ENCODE measurements at places on chromosomes 1 and 21.
A peak's percentile ranks its signal among the peaks of the same experiment; 100 is the strongest.

DNA sequence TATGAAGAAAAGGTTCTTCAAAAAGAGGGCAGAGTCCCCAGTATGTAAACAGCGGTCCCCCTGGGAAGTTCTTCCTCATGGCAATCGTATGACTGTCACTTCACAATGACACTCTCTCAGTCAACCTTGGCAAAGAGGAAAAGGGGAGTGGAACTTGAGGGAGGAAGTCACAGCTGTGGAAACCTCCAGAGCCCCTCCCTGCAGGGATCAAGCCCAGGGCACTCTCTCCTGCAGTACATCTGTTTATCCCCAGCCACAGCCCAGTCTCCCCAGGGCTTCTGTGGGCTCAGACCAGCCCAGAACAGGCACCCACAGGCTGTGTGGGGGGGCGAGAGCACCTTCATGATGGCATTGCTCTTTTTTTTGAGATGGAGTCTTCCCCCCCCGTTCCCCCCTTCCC, 2.0 kb downstream of the ATP13A2 start:
- no peak for DNase-seq

DNA sequence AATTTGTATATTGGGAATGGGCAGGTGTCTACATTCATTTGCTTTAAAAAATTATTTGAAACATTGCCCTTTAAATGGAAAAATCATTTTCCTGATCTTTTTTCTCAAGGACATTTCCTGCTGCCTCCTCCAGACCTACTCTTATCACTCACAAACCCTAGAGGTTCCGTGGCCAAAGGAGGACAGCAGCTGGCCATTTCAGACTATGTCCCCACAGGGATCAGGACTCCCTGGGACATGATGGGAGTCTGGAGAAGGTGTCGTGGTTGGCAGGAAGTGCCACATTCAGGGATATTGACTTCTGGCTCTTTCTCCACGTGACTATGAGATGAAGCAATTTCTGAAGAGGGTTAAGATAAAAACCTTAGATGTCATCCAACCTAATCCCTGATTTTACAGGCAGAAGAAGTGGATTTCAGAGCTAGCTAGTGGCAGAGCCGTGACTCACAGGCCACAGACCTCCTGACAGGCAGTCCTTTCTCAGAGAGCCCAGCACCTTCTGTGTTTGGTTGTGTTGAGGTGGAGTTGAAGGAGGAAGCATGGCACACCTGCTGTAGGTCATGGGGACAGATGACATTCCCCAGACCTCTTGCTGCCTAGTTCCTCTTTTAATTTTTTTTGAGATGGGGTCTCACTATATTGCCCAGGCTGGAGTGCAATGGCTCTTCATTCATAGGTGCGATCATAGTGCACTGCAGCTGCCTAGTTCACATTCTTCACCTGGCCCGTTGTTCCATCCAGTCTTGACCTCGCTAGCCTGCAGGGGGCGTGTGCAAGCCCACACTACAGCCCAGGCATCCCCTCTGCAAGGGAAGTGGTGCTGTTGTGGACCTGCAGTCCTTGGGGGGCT, 25.5 kb upstream of the IL10 start:
- DNase-seq, result no peak

GRCh38 chr1:115035652-115036051, 6.0 kb downstream of the TSHB start:
- no peak for DNase-seq

- no peak for DNase-seq
Measured at GRCh38 chr1:164380893-164381292, 178.1 kb upstream of the PBX1 start.

- DNase-seq, result no peak
Measured at GRCh38 chr1:31201931-31202360, 37.7 kb downstream of the NKAIN1 start.

- peak; percentile 93 for DNase-seq
Measured at GRCh38 chr1:32650248-32650751, at the start of gene ZBTB8OS. TSS of gene ZBTB8OS (minus strand) at chr1:32650550. CDS start at chr1:32650529, 21 bp downstream.

- DNase-seq, result no peak
Measured at GRCh38 chr21:33219954-33220353, 9.8 kb upstream of the IFNAR2 start.

DNA sequence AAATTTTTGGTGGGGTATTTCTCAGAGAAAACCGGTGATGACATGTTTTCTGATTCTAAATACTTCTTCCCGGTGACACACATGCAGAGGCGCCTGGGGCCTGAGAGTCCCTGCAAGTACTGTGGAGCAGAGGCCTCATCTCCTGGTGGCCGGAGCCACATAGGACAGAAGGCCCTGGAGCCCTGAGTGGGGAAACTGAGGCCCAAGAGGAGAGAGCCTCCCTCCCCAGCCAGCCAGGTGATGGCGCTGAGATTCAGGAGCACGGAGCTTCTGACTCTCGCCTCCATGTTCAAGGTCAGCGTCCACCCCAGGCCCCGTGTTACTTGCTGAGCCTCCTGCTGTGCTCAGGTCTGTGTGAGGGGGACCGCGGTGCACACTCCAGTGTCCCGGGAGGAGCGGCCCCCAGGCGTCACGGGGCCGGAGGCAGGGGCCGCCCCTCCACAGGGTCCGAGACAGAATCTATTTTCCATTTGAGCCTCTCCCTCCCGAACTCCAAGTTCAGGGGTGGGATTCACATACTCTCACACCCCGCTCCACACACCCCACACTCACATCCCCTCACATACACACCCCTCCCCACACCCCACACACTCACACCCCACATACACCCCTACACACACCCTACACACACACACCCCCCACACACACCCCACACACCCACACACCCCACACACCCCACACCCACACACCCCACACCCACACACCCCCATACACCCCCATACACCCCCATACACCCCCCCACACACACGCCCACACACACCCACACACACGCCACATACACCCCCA, 43.8 kb downstream of the SLX9 start:
- DNase-seq, result no peak

- DNase-seq, result peak; percentile 21
Measured at GRCh38 chr1:227942716-227943261, 4.9 kb downstream of the WNT9A start.

GRCh38 chr1:204126386-204126785, 25.5 kb downstream of the ETNK2 start:
- no peak for DNase-seq

DNA sequence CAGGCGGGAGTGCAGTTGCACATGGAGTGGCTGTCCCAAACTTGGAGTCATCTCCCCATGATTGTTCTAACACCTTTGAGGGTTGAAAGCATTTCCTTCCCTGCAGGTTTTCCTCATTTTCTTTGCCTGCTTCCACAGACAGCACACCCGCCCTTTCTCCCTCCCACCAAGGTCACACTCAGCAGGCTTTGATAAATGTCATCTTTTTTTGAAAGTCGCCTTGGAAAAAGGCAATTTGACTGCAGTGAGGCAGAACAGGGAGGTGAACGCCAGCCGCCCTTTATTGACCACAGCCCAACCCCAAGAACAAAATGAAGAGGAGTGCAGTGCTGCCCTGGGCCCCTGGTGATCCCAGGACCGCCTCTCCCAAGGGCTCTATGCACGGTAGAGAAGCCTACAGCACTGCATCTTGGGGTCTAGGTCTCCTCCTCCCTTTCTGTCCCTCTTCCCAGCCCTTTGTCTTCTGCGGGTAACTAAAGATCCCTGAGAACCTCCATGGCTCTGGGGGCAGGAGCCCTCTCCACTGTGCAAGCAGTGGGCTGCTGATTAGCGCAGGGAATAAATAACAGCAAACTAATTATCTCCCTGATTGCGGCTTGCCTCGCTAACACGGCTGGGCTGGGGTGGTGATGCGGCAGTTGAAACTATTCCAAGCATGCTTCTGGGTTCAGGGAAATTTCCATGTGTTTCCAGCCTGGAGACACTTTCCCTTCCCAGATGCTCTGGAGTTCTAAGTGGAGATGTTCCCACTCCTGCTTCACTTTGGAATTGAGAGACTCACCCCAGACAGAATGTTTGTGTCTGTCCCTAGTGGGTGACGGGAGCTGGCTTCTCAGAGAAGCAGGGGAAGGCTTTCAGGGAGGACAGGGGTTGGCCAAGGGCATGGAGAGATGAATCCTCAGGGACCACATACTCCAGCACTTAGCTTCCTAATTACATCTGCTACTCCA, 11.8 kb upstream of the AMIGO1 start:
- DNase-seq, result no peak

- no peak for DNase-seq
Measured at GRCh38 chr1:53963460-53963859, 17.3 kb downstream of the LRRC42 start.

DNA sequence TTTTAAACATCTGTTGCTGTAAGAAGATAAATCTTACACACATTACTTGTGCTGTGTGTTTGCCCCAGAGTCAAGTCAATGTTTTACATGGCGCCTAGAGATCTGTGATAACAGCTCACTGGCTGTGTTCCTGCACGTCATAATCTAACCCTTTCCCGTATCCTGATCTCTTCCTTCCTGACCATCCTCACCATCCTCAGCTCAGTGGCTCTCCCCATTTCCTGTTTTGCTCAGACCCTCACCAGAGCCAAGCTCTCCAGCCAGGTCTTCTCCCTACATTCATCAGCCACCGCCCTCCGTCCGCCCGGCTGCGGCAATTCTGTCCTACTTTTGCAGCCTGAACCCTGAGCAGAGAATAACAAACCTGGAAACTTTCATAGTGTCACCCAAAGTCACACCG, 824.7 kb downstream of the USP25 start:
- DNase-seq, result no peak

GRCh38 chr1:27435566-27436203, 43.3 kb downstream of the GPR3 start:
- no peak for DNase-seq

DNA sequence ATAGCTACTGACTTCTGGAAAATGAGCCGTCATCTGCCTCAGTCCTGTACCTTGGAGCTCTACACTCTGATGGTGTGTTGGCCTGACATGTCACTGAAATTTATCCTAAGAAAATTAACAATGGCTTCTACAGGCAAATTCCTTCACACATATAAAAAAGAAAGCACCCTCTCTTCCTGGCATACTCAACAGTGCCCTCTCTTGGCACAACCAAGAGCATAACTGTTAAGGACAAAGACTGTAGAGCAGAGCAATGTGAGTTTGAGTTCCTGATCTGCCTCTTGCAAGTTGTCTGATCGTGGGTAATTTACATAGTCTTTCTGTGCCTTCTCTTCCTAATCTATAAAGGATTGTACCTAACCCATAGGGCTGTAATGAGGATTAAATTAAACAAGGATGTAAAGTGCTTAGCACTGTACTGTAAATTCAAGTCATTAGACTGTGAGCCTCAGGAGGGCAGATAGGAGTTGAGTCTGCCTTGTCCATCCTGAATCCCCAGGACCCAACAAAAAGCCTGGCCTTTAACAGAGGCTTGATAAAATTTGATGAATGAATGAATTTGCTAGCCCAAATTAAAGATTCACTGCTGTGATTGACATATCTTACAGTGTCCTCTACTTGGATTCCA, 83.5 kb downstream of the SYF2 start:
- DNase-seq, result no peak

DNA sequence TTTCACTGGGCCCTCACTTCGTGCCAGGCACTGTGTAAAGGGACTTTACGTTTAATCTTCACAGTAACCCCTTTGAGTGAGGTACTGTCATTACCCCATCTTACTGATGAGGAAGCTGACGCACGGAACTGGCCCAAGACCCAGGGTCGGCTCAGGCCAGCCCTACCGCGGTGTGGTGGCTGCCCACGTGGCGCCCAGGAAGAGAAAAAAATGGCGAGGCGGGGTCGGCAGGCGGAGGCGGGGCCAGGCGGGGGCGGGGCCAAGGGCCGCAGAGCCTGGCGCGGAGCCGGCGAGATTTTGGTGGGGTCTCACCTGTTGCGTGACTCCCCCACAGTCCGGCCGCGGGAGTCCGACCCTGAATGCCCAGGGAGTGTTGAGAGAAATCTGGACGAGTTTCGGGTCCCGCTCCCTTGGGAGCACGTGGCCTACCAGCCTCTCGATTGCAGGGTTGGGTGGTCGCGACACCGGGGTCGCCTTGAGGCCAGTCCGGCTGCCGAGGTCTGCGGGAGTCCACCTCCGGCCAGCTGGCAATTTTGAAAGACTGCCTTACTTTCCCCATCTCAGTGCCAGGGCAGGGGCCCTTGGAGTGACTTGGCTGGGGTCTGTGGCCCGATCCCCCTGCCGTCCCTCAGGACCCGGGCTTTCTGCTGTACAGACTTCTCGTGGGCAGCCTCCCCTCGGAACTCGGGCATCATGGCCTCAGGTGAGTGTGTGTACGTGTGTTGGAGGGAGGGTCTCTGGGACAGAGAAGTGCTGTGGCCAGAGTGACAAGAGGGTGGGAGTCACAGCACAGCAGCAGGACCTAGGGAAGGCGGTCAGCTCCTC, at the start of the genes AMPD2 and GNAT2:
AMPD2 (plus strand) TSS at position 262 of the 825 bp plus-strand sequence. CDS start 1,339 bp downstream, outside the sequence.
GNAT2 (minus strand) TSS at position 41 of the 825 bp plus-strand sequence. CDS start 6,746 bp downstream, outside the sequence.
- peak; percentile 87 for DNase-seq

- DNase-seq, result peak; percentile 31
Measured at GRCh38 chr1:219174460-219175211, 958 bp downstream of the LYPLAL1 start.

DNA sequence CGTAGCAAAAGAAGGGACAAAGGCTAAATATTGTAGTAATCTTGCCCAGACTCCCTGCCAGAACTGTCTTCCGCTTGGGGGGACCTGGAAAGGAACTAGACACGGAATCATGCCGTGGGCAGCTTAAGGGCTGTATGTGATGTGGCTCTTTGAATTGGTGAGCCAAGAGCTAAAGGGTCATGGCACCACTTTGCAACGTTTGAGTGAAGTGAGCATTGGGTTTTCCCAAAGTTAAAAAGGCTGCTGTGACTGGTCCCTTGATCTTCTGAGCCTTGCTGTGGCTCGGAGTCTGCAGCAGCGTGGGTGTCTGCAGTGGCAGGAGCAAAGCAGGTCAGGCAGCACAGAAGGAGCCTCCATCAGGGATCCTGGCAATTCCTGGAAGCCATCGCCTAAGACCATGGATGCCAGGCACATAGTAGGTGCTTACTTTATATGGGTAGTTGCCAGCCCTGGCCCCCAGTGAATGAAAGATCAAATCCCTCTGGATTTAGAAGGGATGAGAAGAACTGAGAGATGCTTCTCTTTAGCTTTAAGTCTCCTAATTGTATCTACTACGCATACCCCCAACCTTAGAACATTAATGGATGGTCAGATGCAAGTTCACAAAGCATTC, 1.8 kb downstream of the SMYD2 start:
- DNase-seq, result no peak

DNA sequence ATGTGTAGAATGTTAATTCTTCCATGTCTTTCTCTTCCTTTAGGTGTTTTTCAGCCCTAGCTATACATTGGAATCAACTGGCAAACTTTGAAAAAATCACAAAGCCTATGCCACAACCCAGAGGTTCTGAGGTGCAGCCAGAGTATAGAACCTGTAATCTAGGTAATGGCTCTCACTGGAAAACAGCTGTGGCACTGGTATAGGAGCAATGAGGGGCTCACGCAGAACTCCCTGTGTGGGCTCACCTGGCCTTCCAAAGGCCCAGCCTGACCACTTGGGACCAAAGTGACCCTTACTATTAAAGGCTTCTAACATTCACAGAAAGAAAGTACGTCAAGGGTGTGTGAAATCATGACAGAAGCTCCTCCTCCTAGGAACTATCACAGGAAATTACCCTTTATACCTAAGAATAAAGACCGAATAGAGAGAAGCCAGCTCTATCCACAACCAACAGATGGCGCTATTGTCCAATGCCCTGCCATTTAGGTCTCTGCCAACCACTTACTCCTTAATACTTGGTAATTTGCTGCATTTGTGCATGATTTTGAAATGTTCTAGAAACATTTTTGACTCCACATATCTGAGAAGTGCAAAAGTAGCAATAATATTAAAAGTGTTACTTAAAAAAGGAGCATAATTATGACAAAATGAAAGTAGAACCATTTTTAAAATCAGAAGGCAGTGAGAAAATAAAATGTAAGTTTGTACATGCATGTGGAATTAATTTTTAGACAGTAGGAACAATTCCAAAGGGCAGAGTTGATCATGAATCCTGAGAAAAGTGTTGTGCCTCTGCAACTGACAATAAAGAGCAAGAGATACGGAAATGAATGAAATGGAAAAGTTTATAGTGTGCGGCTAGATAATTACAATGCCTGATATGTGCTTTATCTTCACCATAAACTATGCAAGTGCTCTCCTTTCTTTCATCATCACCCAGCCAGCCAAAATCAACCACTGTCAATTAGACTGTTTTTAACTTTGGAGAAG, 93.1 kb upstream of the HAO2 start:
- no peak for DNase-seq

Measured in ovary (tissue), 10 donors.